Memory B cell (primary cell): ENCODE measurements at places on chromosomes 1 and 21.

GRCh38 chr1:41355761-41356160 is 5.5 kb upstream of the FOXO6 start:
- no peak for DNase-seq

DNA sequence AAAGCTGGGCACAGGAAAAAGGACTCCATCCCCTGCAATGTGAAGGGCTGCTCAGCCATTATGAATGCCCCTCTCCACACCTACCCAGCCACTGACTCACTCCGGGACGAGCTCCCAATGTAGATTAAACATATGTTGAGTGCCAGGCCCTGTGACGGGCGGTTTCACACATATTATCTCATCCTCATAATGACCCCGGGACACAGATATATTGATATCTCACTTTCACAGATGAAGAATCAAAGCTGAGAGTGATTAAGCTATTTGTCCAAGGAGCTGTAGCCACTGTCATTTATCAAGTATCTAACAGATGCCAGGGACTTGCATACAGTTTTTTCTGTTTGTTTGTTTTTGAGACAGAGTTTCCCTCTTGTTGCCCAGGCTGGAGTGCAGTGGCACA is 35.0 kb upstream of the SLC30A1 start:
- no peak for DNase-seq

DNA sequence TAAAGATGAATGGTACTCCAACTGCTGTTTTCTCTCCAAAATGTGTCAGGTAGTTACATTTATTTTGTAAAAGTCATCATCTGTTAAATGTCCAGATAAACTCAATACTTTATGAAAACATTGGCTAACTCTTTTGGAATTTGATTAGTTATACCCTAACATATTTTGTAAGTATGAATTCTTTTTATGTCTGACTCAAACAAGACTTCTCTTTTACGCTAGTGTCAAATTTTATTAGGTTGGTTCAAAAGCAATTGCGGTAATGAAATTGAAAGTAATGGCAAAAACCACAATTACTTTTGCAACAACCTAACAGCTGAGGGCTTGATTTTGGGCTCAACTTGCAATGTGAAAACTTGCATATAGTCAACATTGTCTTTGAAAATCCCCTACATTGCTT is 41.0 kb upstream of the USP25 start:
- no peak for DNase-seq

DNA sequence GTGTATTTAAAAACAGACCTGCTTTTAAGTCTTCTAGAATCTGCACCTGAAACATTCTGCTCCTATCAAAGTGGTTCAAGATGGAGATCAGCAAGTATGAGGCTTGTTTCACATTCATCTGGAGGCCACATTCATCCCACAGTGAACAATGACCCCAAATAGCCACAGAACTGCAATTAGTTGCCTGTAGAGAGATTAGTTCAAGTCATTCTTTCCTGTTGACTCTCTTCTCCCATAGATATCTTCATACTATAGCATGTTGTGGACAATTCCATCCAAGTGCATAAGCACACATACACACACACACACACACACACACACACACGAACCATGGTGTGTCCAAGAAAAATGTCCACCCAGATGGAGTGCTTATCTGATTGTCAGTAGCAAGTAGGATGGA is 101.7 kb upstream of the FGGY start:
- DNase-seq: no peak

- no peak for DNase-seq
These were observed 206.9 kb downstream of the LMO4 start for GRCh38 chr1:87535551-87535950.
